GOT3 (cell line): ENCODE measurements at places on chromosomes 5 and 9.

GRCh38 chr5:24385070-24385469, 259.7 kb downstream of the CDH10 start:
- DNase-seq, result no peak

DNA sequence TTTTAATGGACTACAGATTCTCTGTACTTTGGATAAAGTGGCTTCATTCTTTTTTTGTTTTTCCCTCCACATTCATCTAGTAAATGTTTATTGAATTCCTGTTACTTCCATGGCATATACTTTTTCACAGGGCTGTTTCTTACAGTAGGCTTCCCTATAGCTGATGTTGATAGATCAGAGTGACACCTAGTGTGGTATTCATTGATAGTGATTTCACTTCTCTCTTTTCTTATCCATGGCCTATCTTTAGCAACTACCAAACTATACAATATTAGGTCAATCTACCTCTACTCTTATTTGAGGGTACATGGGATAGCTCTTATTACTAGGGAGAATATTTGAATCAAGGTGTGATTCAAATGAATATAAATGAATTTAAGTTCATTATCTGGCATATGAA, 35.8 kb downstream of the FSD1L start:
- DNase-seq, result no peak

DNA sequence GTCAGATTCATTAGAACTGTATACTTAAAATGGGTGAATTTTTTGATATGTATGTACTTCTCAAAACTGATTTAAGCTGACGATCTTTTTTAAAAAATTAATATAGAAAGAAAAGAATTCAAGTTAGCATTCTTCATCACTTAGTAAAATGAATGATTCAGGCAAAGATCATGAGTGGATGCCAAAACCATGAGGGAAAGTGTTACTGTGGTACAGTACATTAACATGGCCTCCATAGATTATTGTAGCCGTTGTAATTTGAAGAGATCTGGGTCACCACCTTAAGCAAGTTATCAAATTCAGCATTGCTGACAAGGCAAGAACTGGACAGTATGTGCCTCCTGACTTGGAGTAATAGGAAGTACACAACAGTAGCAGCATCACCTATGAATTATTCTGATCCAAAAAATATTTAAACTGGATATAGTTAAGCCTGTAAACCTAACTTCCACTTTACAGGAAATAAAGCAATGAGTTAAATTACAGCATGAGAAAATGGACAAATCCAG, 29.7 kb downstream of the C9orf85 start:
- no peak for DNase-seq

GRCh38 chr9:87498046-87498810, 561 bp downstream of the DAPK1 start:
- no peak for DNase-seq

DNA sequence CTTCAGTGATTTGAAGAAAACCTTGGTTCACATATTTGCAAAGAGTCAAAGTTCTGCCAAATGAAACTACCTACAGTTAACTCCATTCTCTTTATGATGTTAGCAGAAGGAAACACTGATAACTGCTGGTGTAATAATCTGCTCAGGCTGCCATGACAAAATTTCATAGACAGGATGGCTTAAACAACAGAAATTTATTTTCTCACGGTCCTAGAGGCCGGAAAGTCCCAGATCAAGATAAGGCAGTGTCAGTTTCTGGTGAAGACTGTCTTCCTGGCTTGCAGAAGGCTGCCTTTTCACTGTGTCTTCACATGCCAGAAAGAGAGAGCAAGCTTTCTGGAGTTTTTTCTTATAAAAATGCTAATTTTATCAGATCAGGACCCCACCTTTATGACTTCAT, 102.4 kb upstream of the PARP8 start:
- no peak for DNase-seq

- DNase-seq, result no peak
These were observed 65.1 kb downstream of the BASP1 start for GRCh38 chr5:17282283-17283120.

DNA sequence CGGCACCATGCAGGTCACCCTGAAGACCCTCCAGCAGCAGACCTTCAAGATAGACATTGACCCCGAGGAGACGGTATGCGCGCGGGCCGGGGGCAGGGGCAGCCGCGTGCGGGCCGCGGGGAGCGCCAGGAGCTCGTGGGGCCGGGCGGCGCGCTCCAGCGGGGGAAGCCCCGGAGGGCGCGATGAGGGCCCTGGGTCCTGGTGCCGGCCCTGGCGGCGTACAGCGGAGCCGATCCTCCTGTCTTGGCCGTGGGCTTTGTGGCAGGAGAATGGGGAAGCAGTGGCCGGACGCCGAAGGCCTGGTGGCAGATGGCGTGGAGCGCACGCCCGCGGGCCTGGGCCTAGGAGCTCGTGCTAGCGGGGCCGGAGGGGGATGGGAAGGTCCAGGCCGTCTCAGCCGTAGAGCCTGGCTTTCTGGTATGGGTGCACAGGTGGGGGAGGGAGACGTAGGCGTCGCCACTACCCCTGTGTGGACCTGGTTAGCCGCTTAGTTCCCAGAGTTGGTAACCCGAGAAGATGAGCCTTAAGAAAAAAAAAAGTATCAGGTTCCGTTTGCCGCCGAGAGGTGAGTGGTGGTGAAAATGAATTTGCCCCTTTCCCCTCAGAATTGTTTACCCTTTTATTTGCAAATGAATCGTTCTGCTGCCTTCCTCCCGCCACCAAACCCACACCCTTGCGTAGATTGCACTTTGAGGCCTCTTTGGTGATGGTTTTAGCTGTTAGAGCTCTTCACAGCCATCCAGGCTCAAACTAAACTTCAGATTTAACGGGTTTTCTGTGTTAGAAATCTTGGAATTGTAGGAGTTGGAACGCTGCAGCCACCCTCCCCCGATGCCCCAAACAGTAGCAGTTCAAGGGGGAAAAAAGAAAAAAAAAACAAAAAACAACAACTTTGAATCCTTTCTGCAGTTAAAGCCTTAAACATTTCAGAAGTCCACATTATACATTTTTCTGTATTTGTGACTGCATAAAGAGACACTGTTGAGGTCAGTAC, 841 bp downstream of the RAD23B start:
- DNase-seq, result peak; percentile 7

- DNase-seq, result no peak
These were observed 147.7 kb downstream of the DCP2 start for GRCh38 chr5:113124265-113124664.

DNA sequence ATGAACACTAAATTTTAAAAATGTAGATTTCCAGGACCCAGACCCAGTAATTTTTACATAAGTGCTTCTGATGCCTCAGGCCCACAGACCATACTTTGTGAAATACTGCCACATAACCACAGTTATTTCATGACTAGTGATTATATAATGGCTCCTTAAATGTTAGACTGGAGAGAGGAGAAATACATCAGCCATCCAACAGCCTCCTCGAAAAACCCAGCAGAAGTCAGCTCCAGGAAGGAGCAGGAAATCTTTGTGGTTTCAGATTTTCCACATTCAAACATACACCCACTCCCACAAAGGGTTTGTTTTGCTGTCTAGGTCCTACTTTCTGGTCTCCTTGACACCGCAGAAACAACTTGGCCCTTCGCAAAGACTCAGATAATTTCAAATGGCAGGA, 455.2 kb downstream of the DTWD2 start:
- DNase-seq, result no peak

DNA sequence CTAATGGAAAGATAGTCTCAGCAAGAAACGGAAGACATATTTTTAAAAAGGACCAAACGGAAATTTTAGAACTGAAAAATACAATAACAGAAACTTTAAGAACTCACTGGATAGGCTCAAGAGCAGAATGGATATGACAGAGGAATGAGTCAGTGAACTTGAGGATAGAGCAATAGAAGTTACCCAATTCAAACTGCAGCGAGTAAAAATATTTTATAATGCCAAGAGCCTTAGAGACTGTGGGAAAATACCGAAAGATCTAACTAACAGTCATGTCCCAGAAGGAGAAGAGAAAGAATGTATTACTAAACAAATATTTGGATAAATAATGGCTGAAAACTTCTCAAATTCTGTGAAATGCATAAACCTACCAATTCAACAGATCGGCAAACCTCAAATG, 40.8 kb downstream of the ADAMTS2 start:
- no peak for DNase-seq
